Choroid plexus epithelial cell (primary cell): ENCODE measurements at places on chromosomes 2 and 18.

GRCh38 chr2:224816816-224817215 is 100.7 kb upstream of the CCDC195 start:
- DNase-seq: peak; percentile 88

GRCh38 chr18:28045176-28045810 is 131.6 kb downstream of the CDH2 start:
- DNase-seq: peak; percentile 75

- DNase-seq: peak; percentile 90
Measured at GRCh38 chr2:197152451-197153228, 157.9 kb downstream of the ANKRD44 start.

- no peak for DNase-seq
Measured at GRCh38 chr2:167423731-167424130, 535.5 kb downstream of the XIRP2 start.

DNA sequence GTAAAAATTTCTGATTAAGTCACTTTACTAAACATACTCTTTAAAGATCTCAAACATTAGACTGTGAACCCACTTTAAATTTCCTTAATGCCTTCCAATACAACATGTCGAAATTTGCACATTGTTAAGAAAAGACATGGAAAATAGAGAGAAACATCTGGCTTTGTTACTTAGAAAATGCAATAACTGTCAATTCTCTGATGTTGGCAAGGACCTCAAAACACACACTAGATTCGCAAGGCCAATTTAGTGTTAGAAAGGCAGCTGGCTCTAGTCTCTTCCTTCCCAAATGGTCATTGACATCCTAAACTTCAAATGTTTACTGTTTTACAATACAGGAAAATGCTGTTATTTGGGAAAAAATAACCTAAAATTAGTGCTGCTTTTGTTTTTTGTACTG is 110.6 kb downstream of the UPP2 start:
- no peak for DNase-seq

DNA sequence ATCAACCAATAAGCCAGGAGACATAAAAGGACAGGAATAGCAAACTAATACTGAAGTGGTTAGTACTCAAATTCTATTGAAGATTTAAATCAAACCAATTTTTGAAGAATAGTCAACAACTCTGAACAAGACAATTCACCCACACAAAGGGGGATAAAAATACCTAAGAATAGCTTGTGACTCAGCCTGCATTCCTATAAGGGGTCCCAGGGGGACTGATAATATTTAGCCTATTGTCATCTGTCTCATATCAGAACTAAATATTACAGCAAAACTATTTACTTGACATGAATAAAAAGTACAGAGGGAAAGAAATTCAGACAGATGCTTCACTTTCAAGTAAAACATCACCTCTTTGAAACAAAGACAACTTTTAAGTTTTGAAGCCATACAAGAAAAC is 7.7 kb downstream of the ITSN2 start:
- DNase-seq: no peak

DNA sequence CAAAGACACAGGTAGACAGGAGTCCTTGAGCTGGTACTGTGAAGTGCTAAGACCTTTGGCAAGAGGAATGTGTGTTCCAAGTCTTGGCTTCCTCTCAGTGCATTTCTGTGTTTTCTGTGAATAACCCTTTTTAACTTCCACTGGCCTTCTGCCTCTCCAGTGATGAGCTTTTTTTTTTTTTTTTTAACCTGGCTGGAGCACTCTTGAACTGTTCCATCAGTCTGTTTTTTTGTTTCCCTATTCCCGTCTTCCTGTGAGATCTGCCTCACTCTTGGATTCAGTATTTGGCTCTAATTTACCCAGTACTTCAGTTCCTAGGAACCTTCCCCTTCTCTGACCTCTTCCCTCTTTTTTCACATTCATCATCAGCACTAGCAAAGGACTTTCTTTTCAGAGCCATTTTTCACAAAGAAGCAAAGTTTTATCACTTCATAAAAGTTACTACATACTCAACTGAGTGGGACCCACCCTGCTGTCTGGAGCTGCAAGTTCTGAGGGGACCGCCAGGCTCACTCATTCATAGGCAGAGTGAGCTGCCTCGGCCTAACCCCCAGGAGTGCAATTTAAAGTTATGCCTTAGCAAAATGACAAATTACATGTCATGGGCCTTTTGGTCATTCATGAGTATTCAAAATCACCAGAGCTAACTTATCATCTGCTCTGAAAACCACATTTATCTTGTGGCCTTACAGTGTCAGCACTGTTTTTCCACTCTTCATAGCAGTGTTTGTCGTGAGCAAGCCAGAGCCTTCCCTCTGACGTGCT is 126.9 kb upstream of the DAPL1 start:
- DNase-seq: no peak

DNA sequence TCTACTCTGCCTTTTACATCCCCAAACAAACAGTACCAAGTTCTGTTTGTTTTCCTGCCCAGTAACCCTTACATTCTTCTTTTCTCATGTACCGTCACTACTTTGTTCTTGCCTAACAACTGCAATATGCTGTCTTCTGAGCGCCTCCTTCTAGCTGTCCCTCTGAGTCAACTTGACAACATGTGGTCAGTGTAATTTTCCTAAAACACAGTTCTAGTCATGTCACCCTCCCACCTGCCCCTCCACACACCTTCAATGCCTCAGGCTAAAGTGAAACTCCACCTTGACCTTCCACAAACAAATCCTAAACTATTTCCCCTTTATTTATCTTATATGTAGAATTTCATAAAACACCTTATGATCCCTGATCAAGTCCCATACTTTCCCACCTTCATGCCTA is 124.6 kb upstream of the CD302 start:
- DNase-seq: peak; percentile 64

- peak; percentile 71 for DNase-seq
Measured at GRCh38 chr2:74876081-74876886, 42.4 kb downstream of the HK2 start.

- peak; percentile 54 for DNase-seq
Measured at GRCh38 chr2:241598061-241598460, 38.9 kb downstream of the THAP4 start.

DNA sequence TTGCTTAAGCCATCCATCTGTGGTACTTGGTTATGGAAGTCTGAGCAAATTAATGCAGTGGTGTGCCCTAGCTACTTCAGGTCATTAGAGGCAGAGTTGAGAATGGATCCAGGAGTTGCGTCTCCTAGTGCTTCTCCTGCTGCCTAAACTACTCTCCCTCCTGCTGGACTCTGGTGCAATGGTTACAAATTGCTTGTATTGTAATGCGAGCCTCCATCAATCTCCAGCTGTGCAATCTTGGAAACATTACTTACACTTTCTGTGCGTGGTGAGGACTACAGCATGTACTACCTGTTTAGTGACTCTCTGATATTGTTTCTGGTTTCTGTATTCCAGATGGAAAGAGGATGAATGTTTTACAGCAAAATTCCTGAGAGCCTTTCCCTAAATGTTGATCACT is 119.0 kb upstream of the CYRIA start:
- DNase-seq: peak; percentile 3

GRCh38 chr18:41025666-41026065 is 929.4 kb upstream of the PIK3C3 start:
- DNase-seq: no peak

- peak; percentile 57 for DNase-seq
Measured at GRCh38 chr2:177325554-177325953, 61.0 kb upstream of the NFE2L2 start.

DNA sequence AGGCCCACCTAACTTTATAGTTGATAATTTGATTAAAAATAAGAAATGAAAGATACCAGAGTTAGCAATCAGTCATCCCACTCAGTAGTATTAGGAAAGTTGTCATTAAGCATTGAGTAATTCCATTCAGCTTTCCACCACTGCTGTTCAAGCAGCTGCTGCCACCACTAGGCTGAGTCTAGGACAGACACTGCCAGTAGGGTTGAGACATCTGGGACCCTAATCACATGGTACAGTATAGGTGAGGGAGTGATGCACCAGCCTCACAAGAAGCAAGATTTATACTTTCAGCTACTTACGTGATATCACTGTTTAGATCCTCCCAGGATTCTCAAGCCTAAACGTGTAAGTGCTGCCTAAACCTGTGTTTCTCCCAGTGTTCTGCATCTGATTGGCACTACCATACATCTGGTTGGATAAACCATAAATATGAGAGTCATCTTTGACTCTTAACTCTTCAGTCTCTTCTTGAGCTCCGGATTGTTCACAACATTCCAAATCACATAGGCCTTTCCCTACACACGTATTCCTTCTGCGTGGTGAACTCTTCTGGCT is 3.2 kb downstream of the UBXN4 start:
- DNase-seq: peak; percentile 42

DNA sequence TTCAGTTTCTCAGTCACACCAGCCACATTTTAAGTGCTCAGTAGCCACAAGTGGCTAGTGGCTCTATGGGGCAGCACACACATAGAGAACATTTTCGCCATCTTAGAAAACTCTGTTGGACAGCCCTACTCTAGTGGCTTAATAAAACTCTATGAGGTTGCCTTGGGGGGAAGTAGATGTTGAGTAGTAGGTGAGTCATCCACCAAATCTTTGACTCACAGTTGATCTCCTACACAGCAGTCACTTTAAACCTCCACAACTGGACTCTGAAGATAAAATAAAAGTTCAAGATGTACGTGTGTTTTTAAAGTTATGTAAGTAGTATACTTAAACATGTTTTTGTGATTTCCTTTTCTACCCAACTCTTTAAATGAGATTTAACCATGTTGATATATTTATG is 379.0 kb downstream of the SETBP1 start:
- DNase-seq: peak; percentile 68

GRCh38 chr18:21826196-21826595 is 85.6 kb downstream of the MIB1 start:
- DNase-seq: peak; percentile 69

GRCh38 chr2:96407041-96407918 is 71.7 kb downstream of the NCAPH start:
- peak; percentile 90 for DNase-seq

DNA sequence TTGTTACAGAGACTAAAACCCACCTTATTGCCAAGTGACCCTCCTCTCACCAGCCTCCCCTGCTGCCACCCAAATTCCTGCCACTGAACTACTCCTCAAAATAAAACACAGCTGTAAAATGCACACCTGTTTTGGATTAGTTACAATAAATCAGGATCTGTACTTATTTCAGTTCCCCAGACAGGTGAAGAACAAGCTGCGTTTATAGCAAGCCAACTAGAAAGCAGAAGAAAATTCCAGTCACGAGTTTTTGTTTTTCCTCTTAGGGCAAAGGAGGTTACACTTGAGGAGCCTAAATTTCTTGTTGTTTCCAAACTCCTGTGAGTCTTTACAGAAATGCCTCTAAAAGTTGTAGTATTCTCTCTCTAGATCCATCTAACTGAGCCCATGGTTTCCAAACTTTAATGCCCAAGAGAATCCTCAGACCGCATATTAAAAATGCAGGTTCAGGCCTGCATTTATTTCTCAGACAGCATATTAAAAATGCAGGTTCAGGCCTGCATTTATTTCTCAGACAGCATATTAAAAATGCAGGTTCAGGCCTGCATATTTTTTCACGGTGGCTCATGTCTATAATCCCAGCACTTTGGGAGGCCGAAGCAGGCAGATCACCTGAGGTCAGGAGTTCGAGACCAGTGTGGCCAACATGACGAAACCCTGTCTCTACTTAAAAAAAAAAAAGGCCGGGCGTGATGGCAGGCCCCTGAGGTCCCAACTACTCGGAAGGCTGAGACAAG is 62.2 kb downstream of the ALPK2 start:
- DNase-seq: no peak

GRCh38 chr2:21303876-21304275 is 180.1 kb downstream of the TDRD15 start:
- DNase-seq: no peak

DNA sequence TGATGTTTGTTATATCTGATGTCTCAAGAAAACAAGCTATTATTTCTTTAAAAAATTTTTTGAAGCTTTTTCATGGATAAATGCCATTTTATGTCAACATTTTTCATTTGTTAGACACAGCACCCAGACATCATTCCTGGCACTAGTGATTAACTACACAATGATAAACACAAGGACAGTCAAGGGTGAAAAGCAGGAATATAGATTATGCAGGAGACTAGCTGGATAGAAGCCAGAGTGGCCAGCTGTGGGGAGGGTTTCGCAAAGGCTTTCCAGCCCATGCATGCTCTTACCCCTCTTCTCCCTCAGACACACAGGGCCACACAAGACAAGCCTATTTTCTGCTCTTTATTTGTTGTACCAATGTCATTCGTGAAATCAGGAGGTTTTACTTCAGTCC is 127.1 kb upstream of the TTC39C start:
- peak; percentile 4 for DNase-seq

- DNase-seq: no peak
Measured at GRCh38 chr2:207327513-207327912, 161.8 kb upstream of the KLF7 start.

DNA sequence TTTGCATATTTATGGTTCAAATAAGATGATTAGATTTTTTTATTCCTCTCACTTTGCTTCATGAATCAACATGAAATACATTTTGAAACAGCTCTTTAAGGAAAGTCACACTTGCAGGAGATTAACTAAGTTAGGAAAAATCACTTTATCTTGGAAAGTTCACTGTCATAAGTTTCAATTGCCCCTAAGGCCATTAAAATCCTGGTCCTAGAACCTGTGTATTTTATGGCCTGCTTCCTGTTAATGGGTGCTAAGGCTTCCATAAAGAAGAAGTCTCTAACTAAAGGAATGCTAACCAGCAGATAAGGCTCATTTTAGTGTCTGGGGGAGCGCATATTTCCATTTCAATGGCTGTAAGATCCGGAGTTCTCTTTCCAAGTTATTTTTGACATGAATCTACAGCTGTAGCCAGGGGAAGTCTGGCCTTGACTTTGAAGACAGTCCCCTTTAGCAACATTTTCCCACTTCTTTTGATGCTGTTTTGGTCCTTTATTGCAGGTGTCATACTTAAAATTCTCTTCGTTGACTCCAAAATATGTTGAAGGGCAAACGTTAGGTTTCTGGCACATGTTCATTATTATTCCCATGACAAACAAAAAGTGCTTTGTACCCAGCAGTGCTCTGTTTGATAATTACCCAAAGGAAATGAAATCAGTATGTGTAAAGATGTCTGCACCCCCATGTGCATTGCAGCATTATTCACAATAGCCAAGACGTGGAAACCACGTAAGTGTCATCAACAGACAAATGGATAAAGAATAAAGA is 34.4 kb upstream of the SH3BP4 start:
- peak; percentile 15 for DNase-seq

DNA sequence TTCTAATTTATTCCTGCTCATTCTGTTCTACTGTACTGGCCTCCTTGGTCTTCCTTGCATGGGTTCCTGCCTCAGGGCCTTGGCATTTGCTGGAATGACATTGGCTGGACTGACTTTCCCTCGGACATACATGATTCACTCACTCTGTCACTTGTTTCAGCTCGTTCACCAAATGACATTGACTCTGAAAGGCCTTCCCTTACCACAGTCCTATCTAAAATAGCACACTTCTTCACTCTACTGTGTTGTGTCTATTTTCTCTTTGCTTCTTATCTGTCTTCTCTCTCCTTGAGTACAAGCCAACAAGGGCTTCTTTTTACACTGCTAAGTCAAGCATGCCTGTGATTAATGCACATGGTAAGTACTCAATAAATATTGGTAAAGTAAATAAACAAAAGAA is 65.6 kb downstream of the SCG2 start:
- no peak for DNase-seq
